ENCODE measurements at places on chromosomes 1 and 21. TPM values are rescaled to one million over a fixed set of nuclear protein-coding genes. Genes with fewer than 3 reads are reported as not detected.

- H3K36me3 ChIP-seq: no peaks in the 10 kb centered on the region
- H3K4me3 ChIP-seq: no peak overlapping the region
- H3K4me1 ChIP-seq: no peaks in the 10 kb centered on the region
- no peaks in the 10 kb centered on the region for H3K27me3 ChIP-seq
These were observed 273.7 kb upstream of the C1orf174 start for GRCh38 chr1:4173731-4174130.

GJB5 gene
- not detected for total RNA-seq

- no peak overlapping the region for H3K27ac ChIP-seq
- no peak overlapping the region for H3K4me3 ChIP-seq
- no peak for DNase-seq
- no peaks in the 10 kb centered on the region for H3K27me3 ChIP-seq
These were observed 244.8 kb upstream of the RGS18 start for GRCh38 chr1:191913260-191913977.

DNA sequence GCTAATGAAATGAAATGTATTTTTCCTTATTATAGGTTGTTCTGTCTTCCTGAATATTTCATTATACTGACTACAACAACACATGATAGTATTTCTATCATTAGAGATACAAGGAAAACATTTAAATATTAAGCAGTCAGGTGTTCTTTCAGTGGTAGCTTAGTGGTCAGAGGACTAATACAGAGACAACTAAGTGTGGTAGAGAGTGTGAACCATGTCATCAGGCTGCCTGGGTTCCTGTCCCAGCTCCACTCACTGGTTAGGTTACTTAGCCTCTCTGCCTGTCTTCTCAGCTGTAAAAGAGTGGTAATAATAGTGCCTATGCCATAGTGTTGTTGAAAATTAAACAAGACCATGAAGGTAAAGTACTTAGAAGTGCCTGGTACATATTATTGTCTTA is 3.9 kb downstream of the UAP1 start:
- no peaks in the 10 kb centered on the region for H3K36me3 ChIP-seq
- H3K4me3 ChIP-seq: no peak overlapping the region
- no peak for DNase-seq
- peaks cover 8% of the 10 kb centered on the region for H3K4me1 ChIP-seq

DNA sequence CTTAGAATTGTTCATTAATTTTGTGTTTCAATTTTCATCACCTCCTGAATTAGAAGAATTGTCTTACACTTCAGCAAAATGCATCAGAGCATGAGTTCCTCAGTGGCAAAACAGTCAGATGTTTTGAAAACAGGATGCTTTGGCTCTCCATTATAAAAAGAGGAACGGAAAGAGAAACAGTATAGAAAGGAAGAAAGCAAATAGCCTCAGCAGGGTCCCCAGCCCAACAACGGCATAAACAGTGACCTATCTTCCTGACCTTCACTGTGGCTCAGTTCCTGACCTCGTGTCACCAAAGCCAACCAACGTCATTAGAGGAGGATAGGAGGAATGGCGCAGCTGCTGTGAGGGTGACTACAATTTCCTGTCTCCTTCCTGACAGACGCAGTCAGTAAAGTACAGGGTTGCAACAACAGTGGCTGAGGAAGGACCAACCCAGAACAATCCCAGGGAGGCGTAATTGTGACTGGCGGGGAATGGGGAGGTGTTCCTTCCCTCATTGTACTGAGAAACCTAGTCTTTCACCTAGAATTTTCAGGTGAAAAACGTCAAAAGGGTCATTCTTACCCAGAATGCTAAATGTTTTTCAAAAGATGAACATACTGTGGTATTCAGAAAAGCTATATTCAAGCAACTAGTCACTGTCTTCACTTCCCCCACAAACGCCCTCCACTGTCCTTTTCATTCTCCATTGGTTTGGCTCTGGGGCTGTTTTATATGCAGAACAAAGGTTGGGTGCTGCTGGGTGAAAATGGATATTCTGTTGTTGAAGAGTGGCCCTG is 197.9 kb upstream of the SGIP1 start:
- H3K27ac ChIP-seq: peak overlapping the region; percentile 94
- no peaks in the 10 kb centered on the region for H3K27me3 ChIP-seq
- peaks cover 54% of the 10 kb centered on the region for H3K4me1 ChIP-seq
- no peak overlapping the region for H3K4me3 ChIP-seq
- DNase-seq: peak; percentile 31

GRCh38 chr1:228964178-228965089 is 229.2 kb downstream of the RHOU start:
- peaks cover 6% of the 10 kb centered on the region for H3K4me1 ChIP-seq
- peak overlapping the region; percentile 75 for H3K27ac ChIP-seq
- DNase-seq: peak; percentile 52
- no peak overlapping the region for H3K4me3 ChIP-seq
- H3K27me3 ChIP-seq: no peaks in the 10 kb centered on the region

DNA sequence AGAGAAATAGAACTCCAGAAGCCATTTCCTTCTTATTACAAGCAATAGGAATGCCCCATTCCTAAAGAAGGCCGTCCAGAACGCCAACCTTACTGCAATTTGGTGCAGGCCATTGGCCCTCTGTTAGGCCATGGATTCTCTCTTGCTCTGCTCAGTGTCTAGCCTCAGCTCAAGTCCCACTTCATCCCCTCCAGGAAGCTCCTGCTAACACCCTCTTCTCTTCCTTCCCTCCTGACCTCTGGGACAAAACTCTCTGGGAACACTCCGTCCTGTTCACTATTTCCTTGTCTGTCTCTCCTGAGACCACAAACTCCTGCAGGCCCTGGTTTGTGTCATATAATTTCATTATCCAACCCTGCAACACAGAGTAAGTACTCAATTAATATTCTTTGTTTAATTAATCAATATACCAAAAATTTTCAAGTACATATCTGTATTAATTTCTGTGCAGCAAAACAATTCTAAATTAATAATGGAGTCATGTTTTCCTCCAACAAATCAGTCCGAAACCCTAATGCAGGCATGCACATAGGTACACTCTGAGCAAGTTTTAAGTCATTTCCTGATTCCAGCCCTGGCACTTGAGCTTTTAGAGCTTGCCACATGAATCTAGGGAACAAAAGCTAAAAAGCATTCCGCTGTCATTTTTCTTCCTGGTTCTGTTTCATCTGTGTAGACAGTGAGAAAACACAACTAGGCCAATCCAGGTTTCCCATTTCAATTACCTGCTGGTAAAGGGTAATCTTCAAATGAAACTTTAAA is 245.3 kb downstream of the SETD4 start:
- no peak overlapping the region for H3K4me3 ChIP-seq
- no peak overlapping the region for H3K27ac ChIP-seq
- no peaks in the 10 kb centered on the region for H3K4me1 ChIP-seq
- DNase-seq: no peak
- H3K36me3 ChIP-seq: no peaks in the 10 kb centered on the region
